ENCODE measurements at places on chromosomes 12 and 14. TPM values are rescaled to one million over a fixed set of nuclear protein-coding genes. Genes with fewer than 3 reads are reported as not detected.

DNA sequence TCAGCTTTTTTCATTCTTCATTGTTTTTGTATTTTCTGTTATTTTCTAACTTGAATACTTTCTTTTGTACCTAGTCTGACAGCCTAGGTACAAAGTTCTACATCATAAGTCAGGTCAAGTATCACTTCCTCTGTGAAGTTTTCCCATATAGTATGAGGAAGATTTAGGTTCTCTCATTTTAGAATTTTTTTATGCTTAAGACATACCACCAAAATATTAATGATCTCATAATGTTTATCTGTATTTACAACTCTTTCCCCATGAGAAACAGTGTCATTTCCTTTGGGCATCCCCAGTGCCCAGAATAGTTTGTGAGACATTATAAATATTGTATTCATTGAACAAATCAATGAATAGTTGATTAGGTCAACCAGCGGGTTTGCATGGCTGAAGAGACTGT is 3.1 kb upstream of the ATF7IP start:
- DNase-seq, result no peak
- no peaks in the 10 kb centered on the region for H3K4me1 ChIP-seq
- no peak overlapping the region for H3K27ac ChIP-seq
- no peak overlapping the region for H3K4me3 ChIP-seq
- H3K27me3 ChIP-seq, result no peaks in the 10 kb centered on the region

PRDM4 gene
- 23.2 TPM for total RNA-seq

- DNase-seq, result no peak
- no peaks in the 10 kb centered on the region for H3K36me3 ChIP-seq
- H3K27ac ChIP-seq, result no peak overlapping the region
- H3K4me1 ChIP-seq, result no peaks in the 10 kb centered on the region
- H3K4me3 ChIP-seq, result no peak overlapping the region
Observed at GRCh38 chr12:78977304-78977867, 112.8 kb downstream of the SYT1 start.

DNA sequence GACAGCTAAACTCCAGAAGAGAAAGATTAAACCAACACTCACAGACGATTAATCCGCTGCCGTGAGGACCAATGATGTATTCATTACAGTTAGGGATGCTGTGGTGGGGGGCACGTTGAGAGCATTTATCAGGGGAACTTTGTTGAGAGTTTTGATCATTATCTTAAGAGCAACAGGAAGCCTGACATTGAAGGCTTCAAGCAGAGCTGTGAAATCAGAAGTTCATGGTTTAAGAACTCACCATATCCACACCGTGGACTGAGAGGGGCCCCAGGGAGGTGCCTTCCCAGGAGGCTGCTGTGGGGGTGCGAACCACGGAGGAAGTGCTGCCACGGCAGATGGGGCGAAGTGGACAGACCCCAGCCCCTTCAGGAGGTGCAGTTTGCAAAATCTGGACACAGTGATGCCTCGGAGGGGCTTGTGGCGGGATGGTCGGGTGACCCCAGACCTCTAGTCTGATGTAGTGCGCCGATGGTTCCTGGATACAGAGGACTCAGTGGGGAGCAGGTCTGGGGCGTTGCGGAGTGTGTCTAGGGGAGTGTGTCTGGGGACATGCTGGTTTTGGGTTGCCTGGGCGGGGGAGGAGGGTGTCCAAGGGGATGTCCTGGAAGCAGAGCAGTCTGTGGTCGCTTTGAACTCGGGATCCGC is 73.0 kb downstream of the DIO3 start:
- no peaks in the 10 kb centered on the region for H3K36me3 ChIP-seq
- no peaks in the 10 kb centered on the region for H3K4me1 ChIP-seq
- no peak overlapping the region for H3K4me3 ChIP-seq
- H3K27ac ChIP-seq, result no peak overlapping the region

DNA sequence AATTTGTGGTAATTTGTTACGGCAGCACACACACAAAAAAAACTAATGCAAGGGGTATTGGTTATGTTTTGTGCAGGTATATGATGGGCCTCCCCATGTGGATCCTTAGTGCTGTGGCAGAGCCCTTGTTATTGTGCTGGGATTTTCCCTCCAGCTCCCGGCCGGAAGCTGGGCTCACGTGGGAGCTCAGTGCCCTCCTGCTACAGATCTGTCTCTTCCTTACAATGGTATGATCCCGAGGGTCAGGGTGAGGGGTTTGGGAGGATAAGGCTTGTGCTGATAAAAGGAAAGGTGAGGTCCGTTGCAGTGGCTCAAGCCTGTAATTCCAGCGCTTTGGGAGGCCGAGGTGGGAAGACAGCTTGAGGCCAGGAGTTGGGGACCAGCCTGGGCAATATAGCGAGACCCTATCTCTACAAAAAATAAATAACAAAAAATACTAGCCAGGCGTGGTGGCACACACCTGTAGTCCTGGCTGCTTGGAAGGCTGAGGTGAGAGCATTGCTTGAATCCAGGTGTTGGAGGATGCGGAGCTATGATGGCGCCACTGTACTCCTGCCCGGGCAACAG is 861 bp upstream of the SLC48A1 start:
- DNase-seq, result no peak
- H3K27me3 ChIP-seq, result peaks cover 6% of the 10 kb centered on the region
- no peaks in the 10 kb centered on the region for H3K36me3 ChIP-seq
- H3K4me1 ChIP-seq, result no peaks in the 10 kb centered on the region
- H3K27ac ChIP-seq, result no peak overlapping the region

ZCRB1 gene
- 40.0 TPM for total RNA-seq

GRCh38 chr12:37666069-37666781 is 650.3 kb upstream of the ALG10B start:
- no peaks in the 10 kb centered on the region for H3K27me3 ChIP-seq
- H3K27ac ChIP-seq, result no peak overlapping the region
- DNase-seq, result no peak
- H3K4me1 ChIP-seq, result no peaks in the 10 kb centered on the region
- H3K36me3 ChIP-seq, result no peaks in the 10 kb centered on the region

OTUB2 gene
- 2.1 TPM for total RNA-seq

GRCh38 chr14:33342299-33342974 is 403.8 kb downstream of the NPAS3 start:
- H3K27me3 ChIP-seq, result no peaks in the 10 kb centered on the region
- no peak overlapping the region for H3K27ac ChIP-seq
- no peak overlapping the region for H3K4me3 ChIP-seq
- H3K36me3 ChIP-seq, result no peaks in the 10 kb centered on the region
- DNase-seq, result no peak

- H3K27me3 ChIP-seq, result no peaks in the 10 kb centered on the region
- H3K27ac ChIP-seq, result no peak overlapping the region
- H3K4me3 ChIP-seq, result no peak overlapping the region
- H3K4me1 ChIP-seq, result peaks cover 6% of the 10 kb centered on the region
Observed at GRCh38 chr14:68741839-68742470, 50.9 kb downstream of the ZFP36L1 start.
